ENCODE measurements at places on chromosomes 1 and 21.

DNA sequence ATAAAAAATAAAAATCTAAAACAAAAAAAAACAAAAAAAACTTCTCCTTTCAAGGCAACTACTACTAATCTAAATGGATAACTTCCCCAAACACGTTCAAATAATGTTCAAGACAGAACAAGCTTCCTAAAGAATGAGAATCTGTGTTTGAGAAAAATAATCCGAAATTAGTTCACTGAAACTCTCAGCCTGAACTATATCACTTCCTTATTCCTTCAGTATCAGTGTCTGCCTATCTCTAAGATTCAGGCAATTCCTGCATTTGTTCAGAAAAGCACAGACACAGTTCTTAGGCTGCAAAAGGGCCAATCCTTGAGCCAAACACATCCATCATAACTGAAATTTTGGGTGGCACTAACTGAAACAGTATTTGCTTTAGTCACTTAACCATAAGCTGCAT is 22.4 kb downstream of the DSTYK start:
- no peak for DNase-seq

DNA sequence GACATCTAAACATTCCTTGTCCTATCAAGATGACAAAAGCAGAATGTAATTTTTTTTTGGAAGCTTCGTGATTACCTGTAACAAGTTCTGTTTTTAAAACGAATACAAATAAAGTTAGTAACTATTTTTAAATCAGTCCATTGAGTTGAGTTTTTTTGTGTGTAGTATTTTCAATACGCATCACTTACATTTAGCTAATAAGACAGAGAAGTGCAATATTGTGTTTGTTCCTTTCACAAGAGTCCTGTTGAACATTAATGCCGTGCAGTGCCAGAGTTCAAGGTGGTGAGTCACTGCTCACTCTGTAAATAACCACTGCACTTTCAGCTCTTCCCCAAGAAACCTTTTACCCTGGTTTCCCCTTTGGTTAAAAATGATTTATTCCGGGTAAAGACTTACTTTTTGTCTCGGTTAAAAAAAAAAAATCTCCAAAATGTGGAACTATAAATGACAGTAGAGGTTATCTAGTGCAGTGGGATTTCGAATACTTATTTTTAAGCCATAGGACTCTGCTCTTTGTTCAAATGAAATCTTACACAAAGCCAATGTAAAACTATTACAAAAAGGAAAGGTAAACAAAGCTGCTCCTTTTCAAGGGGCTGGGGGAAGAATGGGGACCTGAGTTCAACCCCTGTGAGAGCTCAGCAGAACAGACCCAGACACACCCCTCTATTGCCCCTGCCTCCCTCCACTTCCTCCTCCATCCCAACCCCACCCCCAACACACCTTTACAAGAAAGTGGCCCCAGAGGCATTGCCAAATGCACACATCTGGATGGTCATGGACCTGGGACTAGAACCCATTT is 14.8 kb upstream of the NCMAP start:
- DNase-seq: no peak

GRCh38 chr1:77016386-77016985 is 149.2 kb downstream of the ST6GALNAC5 start:
- no peak for DNase-seq

GRCh38 chr1:36303650-36304360 is 2.4 kb upstream of the SH3D21 start:
- DNase-seq: no peak

DNA sequence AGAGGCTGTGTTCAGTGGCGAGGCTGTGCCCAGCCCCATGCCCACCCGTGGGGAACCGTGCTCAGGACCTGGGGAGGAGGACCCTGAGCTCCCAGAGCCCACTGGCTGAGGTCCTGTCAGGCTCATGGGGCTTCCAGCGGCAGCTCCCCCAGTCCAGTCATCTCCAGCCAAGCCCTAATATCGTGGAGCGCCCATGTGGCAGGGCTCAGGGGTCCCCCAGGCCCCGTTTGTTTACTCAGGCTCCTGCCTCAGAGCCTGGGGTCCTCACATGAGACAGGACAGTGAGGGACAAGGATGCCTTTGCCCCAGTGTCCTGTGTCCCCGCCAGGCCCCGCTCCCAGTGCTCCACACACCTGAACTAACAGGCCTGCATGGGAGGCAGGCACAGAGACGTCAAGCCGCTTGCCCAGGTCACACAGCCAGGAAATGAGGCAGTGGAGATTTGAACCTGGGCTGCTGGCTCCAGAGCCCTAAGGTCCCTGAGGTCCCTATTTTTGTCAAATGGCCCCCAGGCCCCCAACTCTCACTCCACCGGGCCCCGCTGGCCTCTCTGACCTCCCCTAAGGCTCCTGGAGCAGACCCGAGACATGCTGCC is 100.7 kb upstream of the ACTRT2 start:
- no peak for DNase-seq

GRCh38 chr1:230255116-230255515 is 171.0 kb downstream of the PGBD5 start:
- no peak for DNase-seq

DNA sequence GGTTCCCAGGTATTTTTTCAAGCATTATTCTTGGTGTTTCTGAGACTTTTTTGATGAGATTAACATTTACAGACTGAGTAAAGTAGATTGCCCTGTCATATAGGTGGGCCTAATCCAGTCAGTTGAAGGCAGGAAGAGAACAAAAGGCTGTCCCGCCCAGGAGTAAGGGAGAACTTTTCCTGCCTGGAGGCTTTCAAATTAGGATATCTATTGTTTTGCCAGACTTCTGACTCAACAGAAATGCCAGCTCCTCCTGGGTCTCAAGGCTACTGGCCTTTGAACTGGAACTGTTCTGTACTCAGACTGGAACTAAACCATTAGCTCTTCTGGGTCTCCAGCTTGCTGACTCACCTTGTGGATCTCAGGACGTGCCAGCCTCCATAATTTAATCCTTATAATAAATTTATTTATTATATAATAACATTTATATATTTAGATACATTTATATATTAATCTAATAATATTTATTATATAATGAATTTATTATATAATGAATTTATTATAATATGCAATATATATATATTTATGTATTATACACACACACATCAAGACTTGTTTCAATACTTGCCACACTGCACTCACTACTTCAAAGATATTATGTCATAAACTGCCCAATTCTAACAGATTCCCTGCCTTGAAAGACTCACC is 510.8 kb upstream of the B3GALT2 start:
- no peak for DNase-seq

DNA sequence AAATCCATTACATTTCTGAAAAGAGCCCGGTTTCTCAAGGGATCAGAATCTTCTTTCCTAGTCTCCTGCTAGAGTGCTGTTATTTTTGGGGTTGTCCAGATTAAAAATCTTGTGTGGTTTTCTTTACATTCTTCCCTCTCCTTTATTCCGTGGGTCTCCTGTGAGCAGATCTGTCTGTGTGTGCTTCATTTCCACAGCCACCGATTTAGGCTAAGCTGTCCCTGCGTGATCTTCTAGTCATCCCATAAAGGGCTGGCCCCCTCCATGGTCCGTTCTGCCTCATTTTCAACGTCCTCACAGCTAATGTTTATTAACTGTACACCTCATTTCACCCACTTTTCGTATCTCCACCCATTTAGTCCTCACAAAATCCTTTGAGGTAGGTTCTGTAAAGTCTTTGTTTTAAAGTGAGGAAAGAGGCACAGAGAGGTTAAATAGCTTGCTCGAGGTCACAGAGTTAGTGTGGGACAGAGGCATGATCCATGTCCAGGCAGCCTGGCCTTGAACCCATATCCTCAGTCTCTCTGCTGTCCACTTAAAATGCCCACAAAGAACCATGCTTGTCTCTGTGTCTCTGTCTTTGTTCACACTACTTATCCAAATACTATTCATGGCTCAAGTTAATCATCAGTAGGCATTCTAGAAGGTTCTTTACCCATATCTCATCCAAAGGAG is 38.2 kb upstream of the KIF1B start:
- no peak for DNase-seq

DNA sequence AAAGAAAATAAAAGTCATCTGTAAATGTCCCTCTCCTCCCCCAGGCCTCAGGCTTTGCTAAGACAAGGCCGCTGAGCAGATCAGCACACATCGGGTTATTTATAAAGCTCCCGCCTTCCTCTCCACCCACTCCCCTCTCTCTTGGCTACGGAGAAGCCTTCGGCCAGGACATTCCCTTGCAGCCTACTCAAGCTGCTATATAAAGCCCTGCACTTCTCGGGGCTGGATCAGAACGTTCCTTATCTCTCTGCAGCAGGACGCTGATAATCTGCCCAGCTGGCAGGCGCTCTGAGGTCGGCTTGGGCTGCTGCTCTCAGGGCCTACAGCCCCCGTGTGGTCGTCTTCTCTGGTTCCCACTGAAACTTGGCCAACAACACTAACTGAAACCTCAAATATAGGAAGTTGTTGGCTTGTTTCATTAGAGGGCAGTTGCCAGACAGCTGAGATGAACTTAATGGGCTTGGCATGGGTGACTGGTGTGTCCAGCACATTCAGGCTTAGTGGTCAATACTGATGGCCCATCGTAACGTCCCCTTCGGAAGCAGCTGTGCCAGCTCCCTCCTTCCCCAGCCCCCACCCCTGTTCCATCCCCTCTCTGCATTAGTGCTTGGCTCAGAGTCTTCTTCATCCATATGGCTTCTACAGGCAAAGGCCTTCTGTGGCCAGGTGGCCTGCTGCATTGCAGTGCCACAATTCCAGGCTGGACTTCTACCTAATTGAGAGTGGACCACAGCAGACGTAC is 64.6 kb downstream of the IER5 start:
- no peak for DNase-seq

GRCh38 chr1:99266726-99267125 is 2.4 kb downstream of the PLPPR4 start:
- no peak for DNase-seq

- DNase-seq: no peak
Observed at GRCh38 chr1:219071209-219071608, 102.5 kb upstream of the LYPLAL1 start.

DNA sequence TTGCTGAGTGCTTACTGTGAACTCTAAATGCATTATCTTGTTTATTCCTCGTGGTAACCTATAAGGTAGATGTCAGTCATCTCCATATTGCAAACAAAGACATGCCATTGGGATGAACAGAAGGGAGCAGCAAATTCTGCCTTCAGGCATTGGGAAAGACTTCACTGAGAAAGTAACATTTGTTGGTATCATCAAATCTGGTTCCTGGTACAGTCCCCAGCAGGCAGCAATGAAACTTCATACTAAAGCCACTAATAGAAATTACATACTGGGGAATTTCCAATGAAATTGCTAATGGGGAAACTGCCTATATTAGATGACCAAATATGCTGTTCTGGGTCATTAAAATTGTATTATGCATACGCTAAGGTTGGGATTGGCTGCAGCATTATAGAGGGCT is 47.3 kb upstream of the ST6GALNAC5 start:
- DNase-seq: no peak

DNA sequence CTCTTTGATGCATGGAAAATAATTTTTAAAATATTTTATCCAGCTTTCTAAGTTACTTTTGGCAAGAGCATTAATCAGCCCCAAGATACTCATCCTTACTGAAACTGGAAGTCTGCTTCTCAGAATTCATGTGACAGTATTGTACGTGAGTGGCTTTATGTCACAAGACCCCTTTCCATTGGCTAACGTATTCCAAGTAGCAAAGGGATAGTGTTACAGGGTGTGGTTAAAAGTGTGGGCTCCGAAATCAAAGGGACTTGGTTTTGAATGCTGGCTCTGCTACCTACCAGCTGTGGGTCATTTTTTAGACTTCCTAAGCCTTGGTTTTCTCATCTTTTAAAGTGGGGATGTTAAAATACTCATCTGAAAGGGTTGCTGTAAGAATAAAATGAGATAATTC is 91.7 kb downstream of the RHOU start:
- no peak for DNase-seq

- no peak for DNase-seq
Observed at GRCh38 chr1:244337839-244338238, 113.9 kb downstream of the ADSS2 start.

DNA sequence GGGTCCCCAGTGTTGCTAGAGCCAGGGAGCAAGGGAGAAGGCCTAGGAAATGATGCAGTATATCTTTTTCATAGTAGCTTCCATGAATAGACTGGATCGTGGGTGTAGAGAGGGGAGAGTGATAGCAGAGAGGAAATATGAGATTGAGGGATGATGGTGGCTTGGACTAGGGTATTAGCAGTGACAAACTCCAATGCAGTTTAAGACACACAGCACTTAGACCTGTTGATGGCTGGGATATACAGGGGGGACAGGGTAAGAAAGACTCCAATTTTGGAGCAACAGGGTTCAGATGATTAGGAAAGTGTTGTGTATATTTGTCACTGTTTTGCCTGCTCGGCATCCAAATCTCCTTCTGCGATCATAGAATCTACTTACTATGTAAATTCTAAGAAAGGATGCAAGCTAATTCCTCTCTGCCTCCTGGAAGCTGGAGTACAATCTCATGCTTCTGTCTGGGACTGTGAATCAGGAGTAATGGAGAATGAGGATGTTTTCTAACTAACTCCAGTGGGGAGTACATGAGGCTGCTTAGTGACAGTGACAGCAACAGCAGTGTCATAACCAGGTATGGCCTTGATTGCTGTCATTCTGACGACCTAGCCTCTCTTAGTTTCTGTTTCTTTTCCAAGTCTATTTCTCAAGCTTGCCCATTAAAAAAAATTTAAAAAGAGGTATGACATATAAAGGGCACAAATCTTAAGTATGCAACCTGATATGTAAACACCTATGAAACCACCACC is 47.5 kb downstream of the SYDE2 start:
- no peak for DNase-seq

DNA sequence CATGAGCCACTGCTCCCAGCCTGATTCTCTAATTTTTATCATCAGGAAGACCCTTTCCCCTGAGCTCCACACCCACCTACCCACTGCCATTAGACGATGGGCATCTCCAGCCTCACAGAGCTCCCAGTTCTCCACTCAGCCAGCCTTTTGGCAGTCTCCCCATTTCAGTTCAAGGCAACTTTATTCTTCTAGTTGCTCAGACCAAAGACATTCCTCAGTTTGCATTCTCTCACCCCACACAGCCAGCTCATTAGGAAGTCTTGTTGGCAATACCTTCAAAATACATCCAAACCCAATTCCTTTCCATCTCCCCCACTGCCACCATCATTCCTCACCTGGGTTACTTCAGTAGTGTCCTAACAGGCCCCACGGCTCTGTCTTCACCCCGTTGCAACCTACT is 53.4 kb upstream of the COX20 start:
- DNase-seq: no peak

Data from naive thymus-derived CD4-positive, alpha-beta T cell (primary cell).